Left ventricle myocardium superior (tissue), 1 donor: ENCODE measurements at places on chromosomes 13 and 19.

DNA sequence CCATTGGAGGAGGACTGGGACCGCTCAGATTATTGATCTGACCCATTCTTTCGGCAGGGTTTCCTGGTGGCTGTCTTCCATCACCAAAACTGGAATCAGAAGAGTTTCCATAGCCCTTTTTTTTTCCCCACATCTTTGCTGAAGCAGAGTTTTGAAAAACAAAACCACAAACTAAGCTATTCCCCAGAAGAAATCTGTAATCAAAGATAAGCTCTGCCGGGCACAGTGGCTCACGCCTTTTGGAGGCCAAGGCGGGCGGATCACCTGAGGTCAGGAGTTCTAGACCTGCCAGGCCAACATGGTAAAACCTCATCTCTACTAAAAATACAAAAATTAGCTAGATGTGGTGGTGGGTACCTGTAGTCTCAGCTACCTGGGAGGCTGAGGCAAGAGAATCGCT, 4.2 kb upstream of the ICAM1 start:
- DNase-seq, result no peak

DNA sequence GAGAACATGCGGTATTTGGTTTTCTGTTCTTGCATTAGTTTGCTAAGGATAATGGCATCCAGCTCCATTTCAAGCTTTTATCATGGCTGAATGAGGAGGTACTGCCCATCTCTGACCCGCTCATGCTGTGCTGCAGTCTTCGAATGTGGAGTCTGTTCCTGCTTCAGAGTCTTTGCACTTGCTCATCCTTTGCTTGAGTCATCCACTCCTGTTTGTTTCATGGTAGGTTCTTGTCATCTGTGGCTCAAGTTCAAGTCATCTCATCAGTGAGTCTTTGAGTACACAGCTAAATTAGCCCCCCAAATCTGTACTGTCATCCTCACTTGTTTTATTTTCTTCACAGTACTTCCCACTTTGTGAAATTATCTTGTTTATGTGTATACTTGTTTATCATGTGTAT, 5.4 kb downstream of the UCHL3 start:
- no peak for DNase-seq

GRCh38 chr13:109904218-109904617, 117.8 kb upstream of the IRS2 start:
- DNase-seq, result no peak

DNA sequence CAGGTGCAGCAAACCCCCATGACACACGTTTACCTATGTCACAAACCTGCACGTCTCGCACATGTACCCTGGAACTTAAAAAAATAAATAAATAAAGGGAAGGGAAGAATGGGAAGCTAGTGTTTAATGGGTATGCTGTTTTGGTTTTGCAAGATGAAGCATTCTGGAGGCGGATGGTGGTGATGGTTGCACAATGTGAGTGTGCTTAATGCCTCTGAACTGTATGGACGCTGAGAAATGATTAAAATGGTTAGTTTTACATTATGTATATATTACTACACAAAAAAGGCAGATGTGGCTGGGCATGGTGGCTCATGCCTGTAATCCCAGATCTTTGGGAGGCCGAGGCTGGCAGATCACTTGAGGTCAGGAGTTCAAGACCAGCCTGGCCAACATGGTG, 17.8 kb downstream of the NFILZ start:
- DNase-seq, result no peak

GRCh38 chr13:37766502-37766901, 103.1 kb downstream of the TRPC4 start:
- no peak for DNase-seq

- peak; percentile 91 for DNase-seq
Measured at GRCh38 chr19:35267818-35268535, 785 bp upstream of the USF2 start.

DNA sequence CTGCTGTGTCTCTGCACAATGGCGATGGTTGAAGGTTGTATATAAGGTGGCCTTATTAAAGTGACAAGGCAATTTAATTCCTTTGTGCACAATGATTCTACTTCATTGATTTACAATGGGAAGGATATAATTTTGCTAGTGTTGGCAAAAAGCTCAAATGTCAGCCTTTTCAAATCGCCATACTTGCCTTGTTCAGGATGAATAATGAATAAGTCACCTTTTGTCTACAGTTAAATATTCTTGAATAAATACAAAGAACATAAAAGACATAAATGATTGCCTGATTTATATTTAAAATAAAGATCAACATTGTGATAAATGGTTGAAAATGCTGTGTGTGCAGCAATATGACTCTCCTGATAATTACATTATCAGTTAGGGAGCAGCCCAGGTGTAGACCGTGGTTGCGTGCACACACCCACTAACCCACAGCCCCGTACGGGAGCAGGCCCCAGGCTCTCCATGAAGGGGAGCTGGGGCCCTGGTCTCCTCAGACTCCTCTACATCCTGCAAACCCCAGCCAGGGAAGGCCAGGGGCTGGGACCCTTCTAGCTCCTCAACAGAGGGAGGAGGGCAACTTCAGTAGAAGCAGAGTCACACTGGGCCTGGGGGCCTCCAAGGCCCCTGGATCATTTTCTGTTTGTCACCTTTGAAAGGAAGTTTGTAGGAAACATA, 64.9 kb downstream of the TEX29 start:
- no peak for DNase-seq

DNA sequence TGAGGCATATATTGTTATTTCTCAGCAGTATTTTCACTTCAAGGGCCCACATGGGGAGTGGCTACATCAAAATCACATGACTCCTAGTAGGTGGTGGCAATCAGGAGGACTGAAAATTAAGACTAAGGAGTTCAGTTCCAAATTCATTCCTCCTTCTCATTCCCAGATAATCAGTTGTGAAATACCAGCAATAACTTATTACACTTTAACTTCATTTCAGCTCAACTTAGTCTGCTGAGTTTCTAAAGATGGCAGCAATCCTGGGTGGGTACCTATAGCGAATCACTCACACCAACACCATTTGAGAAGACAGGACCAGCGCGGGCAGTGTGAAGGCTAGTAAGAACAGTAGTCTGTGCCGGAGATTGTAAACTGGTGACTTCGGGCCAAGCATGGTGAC, 63.9 kb upstream of the SLC10A2 start:
- DNase-seq, result no peak

GRCh38 chr19:21883516-21883915, 47.5 kb upstream of the ZNF43 start:
- no peak for DNase-seq

DNA sequence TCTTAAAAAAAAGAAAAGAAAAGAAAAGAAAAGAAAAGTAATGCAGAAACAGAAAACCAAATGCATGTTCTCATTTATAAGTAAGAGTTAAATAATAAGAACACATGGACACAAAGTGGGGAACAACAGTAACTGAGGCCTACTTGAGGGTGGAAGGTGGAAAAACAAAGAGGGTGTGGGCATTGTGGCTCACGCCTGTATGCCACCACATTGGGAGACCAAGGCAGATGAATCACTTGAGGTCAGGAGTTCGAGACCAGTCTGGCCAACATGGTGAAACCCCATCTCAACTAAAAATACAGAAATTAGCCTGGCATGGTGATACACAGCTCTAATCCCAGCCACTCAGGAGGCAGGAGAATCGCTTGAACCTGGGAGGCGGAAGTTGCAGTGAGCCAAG, 8.1 kb downstream of the ZNF708 start:
- DNase-seq, result no peak

- no peak for DNase-seq
Measured at GRCh38 chr19:2164020-2164998, 576 bp downstream of the DOT1L start.

- DNase-seq, result no peak
Measured at GRCh38 chr13:34546344-34547250, 395.5 kb upstream of the NBEA start.

DNA sequence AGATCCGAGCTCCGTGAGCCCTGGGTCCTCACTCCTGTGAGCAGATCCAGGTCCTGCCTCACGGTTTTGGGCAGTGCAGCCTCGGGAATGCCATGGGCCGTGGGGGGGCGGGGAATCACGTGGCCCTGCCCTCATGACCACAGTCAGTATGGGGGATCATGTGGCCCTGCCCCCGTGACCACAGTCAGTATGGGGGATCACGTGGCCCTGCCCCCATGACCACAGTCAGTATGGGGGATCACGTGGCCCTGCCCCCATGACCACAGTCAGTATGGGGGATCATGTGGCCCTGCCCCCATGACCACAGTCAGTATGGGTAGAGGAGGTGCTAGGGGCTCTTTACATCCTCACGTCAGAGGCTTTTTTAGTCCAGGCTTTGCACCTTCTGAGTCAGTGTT, 64.3 kb upstream of the F7 start:
- DNase-seq, result no peak

GRCh38 chr13:99722338-99722818, 221.1 kb downstream of the TM9SF2 start:
- no peak for DNase-seq

GRCh38 chr19:13817018-13817614, 21.9 kb downstream of the ZSWIM4 start:
- no peak for DNase-seq

DNA sequence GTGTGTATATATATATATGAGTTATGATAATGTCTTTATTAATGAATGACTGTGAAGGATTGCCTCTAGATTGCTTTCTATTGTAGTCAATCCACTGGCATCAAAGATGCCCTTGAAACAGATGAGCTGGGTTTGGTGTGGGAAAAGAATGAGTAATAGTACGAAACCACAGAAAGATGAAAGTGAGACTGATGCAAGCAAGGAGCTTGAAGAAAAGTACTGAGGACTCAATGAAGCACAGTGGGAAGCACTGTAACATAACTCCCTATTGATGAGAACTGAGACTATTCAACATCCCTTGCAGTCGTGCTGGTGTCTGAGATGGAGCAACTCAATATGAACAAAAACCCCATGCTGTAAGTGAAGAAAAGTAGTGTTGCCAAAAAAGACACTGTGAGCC, 1794.2 kb downstream of the SLITRK5 start:
- DNase-seq, result no peak

DNA sequence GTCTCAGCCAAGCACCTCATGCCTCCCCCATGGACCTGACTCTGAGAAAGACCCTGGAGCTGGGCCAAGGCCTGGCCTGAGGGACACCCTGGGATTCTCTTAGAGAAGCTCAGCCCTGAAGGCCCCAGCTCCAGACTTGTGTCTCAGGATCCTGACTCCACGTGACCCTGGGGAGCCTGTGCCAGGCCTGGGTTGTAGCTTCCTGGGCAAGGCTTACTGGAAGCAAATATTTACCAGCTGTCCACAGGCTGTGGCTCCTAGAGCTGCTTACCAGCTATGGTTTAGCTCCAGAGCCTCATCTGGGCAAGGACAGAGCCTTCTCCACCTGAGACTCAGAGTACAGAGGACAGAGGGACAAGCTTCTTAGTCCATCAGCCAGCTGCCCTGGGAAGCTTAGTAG, 61.0 kb upstream of the CEACAM8 start:
- no peak for DNase-seq

- DNase-seq, result no peak
Measured at GRCh38 chr19:3431760-3432397, 48.4 kb downstream of the SMIM24 start.

DNA sequence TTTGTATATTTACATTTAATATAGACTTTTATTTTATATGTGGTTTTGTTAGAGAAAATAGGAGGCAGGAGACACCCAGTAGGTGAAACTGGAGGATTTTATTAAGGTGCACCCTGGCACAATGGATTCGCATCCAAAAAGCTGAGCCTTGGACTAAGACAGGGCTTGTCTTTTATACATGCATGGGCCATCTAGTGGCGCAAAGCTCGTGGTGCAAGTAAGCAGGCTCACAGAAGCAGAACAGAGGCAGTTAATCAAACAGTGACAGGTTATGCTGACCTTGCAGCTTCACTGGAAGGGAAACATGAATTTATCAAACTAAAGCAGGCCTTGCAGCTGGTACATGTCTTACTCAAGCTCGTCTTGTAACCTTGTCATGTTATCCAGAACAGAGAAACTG, 58.8 kb upstream of the ZNF681 start:
- peak; percentile 34 for DNase-seq

DNA sequence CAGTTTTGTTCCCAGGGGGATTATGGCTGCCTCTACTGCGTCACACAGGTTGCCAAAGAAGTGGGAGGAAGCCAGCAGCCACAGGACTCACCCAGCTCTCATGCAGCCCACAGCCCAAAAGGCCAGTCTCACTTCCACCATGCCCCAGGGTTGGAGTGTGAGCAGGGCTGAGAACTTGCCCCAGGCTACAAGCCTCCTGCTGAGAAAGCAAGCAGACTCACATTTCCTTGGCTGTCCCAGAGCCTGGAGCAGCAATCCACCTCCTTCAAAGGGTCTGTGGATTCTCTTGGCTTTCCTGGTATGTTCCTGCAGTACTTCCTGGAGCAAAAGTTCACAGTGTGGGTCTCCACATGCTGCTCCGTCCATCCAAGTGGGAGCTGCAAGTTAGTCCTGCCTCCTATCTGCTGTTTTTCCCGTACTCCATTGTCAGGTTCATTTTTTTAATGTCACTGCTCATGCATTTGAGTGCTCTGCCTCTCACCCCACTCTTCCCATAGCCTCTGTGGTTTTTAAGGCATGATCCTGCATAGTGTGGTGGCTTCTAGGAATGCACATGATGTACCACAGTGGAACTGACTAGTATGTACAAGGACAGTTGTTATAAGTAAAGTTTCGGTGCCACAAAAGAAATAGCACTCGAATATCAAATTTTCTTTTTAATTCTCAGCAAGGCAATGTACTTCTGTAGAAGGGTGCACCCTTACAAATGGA, 56.2 kb upstream of the ARHGEF7 start:
- DNase-seq, result no peak

DNA sequence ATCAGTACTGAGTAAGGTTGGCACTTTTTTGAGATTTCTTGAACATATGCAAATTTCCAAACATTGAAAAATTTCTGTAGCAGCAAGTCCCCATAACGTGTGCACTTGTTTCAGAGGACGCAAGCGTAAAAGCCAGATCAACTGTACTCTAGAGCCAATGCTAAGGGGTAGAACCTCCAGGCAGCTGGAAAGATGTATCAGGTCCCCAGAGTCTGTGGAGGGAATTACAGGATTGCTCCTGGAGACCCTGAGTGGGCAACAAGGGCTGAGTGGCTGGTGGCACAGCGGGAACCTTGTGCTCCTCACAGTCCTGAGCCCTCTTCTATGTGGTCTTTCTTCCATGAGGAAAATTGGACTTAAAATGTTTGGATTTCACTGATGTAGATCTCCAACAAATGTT, 53.9 kb upstream of the AMER2 start:
- DNase-seq, result no peak

DNA sequence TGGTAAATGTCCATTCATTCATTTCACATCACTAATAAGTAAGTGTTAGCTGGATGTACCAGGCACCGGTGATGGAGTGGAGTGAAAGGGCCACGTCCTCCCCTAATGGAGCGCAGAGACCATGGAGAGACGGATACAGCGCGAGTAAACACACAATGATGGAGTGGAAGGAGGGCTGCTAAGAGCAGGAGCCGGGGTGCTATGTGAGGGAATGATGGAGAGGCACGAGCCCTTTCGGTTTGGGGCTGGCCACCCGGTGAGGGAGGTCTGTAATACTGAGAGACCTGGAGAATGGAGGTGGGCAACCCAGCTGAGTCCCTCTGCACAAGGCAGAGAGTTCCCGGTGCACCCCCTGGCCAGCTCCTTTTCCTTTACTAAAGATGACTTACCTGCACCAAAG, 53.7 kb downstream of the PEPD start:
- DNase-seq, result no peak

- DNase-seq, result no peak
Measured at GRCh38 chr19:19319732-19320360, 463 bp downstream of the SUGP1 start.
